GM13977 (cell line): ENCODE measurements at places on chromosomes 12 and 14.

GRCh38 chr12:79885911-79886490 lies 48.9 kb downstream of the PPP1R12A start:
- no peak for DNase-seq

- DNase-seq = no peak
Measured at GRCh38 chr14:84442521-84442920, 1087.4 kb upstream of the FLRT2 start.

DNA sequence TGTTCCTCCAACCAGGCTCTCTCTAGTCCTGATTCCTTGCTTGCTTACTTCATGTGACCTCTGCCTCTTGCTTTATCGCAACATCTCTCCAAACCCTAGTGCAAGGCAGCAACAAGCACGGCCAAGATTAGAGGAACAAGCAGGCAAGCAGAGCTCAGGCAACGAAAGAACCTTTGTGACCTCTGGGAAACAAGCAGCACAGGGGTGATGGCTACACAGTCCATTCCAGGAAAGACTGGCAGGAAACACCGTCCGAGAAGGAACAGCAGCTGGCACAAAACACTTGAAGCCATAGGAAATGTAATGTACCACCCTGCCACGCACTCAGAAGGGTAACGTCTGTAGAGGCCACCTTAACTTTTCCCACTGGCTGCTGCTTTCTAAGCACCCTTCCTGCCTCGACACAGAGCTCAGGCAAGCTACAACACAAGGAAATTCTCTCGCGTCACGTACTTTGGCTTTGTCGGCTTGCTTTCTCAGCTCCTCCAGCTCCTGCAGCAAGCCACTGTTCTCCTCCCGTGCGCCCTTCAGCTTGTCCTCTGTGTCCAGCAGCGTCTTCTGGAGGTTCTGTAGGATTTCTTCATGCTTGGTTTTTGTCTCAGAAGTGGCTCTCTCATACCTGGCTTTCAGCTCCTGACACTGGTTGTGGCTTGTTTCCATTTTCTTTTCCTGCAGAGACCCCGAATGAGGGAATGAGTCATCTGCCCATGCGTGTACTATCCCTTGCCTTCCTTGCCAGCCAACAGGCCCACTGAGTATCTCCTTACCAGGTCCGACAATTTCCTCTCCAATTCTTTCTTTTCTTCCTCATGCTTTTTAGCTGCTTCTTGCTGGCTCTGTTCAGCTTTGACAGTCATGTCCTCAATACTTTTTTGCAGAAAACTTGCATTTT lies 61.4 kb upstream of the VPS33A start:
- no peak for DNase-seq

DNA sequence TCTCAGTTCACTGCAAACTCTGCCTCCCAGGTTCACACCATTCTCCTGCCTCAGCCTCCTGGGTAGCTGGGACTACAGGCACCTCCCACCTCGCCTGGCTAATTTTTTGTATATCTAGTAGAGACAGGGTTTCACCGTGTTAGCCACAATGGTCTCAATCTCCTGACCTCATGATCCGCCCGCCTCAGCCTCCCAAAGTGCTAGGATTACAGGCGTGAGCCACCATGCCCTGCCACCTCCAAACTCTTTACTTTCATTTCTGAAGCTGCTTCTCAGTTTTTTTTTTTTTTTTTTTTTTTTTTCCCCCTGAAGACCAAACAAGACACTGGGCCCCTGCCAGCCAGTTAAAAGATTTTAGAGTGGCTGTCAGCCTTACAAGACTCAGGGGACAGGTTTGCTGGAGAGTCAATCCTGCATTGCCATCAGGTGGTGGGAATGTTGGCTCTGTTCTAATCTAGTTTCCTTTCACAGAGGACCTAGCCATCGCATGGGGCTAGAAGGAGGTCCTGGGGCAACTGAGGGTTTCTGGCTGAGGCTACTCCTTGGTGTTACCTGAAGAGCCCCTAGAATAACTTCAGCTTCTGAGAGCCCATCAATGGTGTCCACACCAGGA lies 37.4 kb upstream of the HIGD1C start:
- DNase-seq = no peak

- no peak for DNase-seq
Measured at GRCh38 chr14:91117960-91118359, 4.1 kb downstream of the DGLUCY start.
